ENCODE measurements at places on chromosomes 3 and 15.

- DNase-seq: no peak
Observed at GRCh38 chr3:166685246-166685645, 694.9 kb downstream of the ZBBX start.

- DNase-seq: peak; percentile 33
Observed at GRCh38 chr3:117734496-117734895, 1024.9 kb downstream of the TUSC7 start.

DNA sequence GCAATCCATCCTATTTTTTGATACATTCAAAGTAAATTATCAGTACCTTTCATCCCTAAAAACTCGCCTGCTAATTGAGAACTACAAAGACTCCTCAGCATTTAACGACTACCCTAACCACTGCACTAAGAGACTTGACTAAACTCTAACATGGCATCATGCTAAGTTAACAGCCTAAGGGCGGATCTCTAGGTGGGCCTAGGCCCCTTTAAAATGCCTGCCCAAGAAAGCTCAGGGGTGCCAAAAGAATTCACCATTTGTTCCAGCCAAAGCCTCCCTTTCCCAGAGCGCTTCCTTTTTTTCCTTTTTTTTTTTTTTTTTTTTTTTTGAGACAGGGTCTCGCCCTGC is 568 bp upstream of the NEK4 start:
- no peak for DNase-seq

DNA sequence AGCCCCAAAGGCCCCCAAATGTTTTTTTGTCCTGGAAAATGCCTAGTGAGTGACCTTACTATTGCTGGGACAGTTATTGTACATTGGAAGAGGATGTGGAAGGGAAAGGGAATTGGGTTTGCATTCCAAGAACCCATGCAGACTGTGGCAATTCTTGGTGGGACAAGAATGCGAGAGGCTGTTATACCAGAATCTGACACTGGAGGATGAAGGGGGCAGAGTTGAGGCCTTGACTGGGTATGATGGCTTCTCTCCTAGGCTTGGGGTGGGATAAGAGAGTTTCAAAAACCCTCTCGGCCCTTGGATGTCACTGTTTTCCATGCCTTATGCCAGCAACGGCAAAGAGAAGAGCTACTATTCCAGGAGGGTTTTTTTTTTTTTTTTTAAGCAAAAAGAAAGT is 25.3 kb downstream of the IL16 start:
- no peak for DNase-seq
